ENCODE measurements at places on chromosomes 4 and X. TPM values are rescaled to one million over a fixed set of nuclear protein-coding genes. Genes with fewer than 3 reads are reported as not detected.
A peak's percentile ranks its signal among the peaks of the same experiment; 100 is the strongest.

GRCh38 chr4:19135895-19136633 lies 1114.5 kb upstream of the LCORL start:
- DNase-seq, result no peak

- no peak for DNase-seq
These were observed 1.5 kb upstream of the ANXA5 start for GRCh38 chr4:121698236-121698671.

- no peak for DNase-seq
These were observed 359.9 kb downstream of the UNC5C start for GRCh38 chr4:95188701-95189370.

DNA sequence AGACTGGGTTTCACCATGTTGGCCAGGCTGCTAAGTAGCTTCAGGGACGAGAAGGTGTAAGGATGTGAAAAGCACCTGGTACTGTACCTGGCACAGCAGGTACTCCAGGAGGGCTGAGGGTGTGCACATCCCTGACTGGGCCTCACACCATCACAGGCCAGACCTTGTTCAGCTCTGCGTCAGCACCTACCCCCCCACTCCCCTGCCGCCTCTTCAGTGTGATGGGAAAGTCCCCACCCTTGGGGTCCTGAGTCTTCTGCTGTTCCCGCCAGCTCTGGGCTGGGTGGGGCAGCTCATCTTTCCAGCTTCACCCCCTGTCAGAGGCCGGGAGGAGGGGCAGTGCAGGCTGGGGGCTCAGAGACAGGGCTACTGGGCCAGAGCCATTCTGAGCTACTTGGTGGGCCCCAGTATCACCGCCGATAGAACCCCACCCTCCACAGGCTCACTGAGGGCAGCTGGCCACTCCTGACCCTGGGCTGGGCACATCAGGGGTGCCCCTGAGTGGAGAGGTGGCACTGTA lies 6.7 kb upstream of the SH3BP2 start:
- peak; percentile 12 for DNase-seq

The CFI gene
- polyA plus RNA-seq, result 5.4 TPM

GRCh38 chrX:43176686-43177085 lies 398.7 kb upstream of the PPP1R2C start:
- DNase-seq, result no peak

The CHRDL1 gene
- 13.5 TPM for polyA plus RNA-seq

DNA sequence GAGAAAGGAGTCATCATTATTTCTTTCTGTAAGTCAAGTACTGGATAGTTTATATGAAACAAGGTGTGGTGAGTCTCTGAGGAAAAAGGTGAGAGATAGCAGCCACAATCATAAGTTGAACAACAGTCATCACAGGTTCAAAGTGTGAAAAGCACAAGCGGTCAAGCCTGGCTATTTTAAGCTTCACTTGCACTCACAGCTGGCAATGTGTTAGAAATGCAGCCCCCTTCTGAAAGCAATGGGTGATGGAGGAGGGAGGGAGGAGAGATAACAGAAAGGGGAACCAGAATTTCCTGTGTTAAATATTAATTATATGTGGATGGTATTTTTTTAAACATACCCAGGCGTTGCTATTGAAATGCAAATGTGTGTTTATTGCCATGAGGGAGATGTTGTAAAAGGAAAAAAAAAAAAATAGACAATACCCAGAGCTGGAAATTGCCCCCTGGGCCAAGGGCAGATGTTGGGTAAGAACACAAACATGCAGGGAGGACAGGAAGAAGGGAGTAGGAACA lies 26.9 kb upstream of the BMP3 start:
- no peak for DNase-seq

DNA sequence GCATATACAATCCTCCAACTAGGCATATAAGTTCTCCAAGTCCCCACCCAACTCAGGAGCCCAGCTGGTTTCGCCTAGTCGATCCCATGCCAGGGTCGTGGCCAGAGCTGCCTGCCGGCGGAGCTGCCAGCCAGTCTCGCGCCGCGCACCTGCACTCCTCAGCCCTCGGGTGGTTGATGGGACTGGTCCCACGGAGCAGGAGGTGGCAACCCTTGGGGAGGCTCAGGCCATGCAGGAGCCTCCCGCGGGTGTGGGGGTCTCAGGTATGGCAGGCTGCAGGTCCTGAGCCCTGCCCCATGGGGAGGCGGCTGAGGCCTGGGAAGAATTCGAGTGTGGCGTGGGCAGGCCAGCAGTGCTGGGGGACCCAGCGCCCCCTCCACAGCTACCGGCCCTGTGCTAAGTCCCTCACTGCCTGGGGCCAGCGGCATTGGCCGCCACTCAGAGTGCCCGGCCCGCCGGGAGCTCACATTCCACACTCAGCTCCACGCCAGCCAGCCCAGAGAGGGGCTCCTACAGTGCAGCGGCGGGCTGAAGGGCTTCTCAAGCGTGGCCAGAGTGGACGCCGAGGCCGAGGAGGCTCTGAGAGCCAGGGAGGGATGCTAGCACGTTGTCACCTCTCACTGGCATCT lies 1086.4 kb upstream of the PCDH10 start:
- DNase-seq, result no peak

The CENPI gene
- 7.8 TPM for polyA plus RNA-seq

- no peak for DNase-seq
These were observed 91.9 kb downstream of the FAM53A start for GRCh38 chr4:1592068-1592708.

DNA sequence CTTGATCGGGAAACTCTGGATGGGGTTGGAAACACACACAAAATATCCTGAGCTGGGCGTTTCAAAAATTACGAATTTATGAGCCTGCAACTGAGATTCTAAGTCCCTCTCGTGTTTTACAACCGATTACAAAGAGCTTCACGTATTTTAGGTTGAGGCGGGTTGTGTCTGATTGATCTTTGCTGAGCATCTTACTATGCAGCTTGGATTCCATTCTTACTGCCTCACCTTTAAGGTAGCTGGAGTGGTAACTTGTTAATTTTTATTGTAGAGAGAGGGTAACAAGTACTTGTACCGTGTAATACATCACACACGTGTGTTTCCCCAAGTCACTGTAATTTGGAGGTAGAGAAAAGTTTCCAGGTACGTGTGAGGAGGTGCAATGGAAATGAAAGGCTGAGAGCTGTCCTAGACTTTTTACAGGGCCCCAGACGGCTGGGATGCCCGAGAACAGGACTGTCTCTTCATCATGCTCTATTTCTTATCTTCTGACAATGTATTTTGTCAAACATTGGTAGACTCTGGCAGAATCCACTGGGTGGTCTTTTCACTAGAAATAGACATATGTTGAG lies 97.8 kb upstream of the TENM3 start:
- DNase-seq, result no peak

The METTL14 gene
- polyA plus RNA-seq, result 27.7 TPM

DNA sequence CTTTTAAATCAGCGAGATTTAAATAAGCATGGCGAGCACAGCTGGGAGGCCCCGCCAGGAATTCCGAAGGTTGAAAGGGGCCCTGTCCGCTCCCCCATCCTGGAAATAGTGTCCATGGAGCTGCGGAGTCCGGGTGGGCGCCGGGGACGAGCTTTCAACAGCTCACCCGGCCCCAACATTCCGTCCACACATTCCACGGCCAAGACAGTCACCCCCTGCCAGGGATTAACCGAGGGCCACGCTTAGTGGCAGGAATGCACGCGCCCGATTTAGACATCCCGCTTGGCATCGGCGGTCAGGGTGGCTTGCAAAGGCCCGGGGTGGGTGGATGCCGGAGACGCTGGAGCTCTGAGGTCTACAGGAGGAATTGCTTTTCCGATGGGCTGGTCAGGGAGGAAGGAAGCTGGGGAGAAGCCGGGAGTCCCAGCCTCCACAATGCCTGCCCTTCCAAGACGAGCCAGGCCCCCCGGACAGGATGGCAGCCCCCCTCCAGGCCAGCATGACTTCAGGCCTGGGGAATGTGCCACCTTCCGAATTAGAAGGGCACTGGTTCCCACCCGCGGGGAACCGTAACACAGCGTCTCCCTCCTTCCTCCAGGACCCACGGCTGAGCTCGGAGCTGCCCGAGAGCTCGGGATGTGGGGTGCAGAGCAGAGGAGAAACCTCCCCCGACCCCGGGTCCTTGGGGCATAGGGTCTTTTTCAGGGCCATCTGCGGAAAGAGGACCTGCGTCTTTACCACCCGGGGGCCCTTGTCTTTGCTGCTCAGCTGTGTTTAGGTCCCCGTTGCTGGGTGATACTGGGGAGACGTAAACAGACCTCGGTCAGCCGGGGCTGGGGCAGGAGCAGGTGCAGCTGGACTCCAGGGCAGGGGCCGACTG lies 26.9 kb upstream of the PPP2R3B start:
- DNase-seq, result peak; percentile 77

DNA sequence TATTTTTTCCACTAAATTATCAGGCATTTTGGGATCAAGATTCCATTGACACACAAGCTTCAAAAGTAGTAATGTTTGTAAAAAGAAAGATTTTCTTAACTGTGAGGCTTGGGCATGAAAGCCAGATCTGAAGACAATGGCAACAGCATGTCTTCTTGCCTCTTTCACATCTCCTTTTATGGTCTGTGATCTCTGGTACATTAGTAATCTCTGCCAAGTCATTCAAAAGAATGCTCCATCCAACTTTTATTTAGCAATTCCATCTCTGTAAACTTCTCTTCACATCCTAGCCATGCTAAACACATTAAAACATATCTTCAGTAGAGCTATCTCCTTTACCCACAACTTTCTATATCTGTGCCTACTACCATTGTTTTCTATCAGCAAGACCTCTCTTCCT lies 465.4 kb downstream of the FAT4 start:
- DNase-seq, result no peak

DNA sequence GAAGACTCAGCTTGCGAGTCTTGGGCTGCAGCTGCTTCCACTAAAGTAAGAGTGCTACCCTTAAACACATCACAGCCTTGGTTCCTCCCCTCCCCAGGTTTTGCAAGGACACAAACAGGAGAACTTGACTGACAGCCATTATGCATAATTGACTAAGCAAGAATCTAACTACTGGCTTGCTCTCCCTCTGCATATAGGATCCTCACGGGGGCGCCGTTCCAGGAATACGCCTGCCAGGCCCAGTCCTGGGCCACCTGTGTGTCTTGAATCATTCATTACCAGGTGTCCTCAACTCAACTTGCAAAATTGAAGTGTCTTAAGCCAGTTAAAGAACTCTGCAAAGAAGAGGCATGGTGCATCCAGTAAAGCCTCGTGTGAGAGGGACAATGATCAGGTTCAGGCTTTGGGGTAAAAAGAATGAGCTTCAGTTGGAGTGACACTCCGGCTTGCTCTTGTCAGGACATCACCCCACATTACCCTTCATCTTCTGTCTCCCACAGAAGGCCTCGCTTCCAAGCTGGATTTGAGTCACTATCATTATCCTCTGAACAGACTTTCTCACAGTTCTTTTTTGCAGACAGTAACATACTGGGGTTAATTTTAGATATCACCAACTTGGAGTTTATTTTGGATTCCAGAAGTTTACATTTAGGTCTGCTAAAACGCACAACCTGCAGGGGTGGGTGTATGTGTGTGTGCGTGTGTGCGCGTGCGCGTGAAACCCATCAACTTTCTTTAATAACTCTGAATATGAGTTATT lies 273.5 kb upstream of the HS3ST1 start:
- DNase-seq, result no peak

- DNase-seq, result no peak
These were observed 258.6 kb upstream of the ARSJ start for GRCh38 chr4:114237997-114238396.

DNA sequence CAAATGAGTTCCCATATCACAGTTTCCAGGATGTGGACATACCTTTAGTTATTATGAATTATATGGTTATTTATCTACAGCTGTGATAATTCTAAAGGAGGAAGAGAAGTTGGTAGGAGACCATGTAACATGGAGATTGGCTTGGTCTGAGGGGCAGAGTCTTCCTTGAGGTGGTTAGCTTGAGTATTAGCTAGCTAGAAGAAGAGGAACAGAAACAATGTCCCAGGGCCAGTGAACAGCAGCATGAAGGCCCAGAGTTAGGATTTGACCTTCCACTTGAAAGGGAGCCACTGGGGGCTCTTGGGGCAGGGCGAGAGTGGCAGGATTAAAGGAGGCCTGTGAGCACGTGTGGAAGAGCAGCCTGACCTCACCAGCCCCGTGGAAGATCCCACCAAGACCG lies 5.6 kb upstream of the JAKMIP1 start:
- no peak for DNase-seq

DNA sequence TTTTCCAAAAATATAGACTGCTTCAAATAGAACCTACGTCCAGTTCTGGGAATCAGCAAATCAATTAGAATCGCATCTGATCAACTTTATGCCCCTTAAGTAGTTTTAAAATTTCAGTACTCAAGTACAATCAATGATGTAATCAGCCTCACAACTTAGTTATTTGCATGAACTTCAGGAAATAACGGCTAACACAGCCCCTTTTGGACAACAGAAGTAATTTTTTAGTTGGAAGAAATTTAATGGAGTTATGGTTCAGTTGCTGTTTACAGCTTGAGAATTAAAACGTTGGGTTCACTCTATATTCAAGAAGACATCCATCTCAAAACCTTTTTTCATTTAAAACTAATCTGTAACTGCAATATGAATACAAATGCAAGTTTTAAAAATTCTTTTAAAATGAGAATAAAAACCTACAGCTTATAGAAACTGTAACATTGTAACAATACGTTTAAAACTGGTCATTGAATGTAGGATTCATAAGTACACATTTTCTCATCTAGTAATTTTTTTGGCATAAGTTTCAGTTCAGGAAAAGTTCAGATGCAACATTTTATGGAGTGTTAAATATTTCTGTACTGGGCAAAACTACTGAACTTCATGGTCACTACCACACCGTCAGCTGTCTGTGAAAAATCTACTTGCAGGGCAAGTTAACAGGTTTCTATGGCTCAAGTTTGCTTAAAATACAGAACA lies 956 bp downstream of the TAPT1 start:
- DNase-seq, result peak; percentile 34

GRCh38 chrX:119790977-119791436 lies 423 bp downstream of the RPL39 start:
- DNase-seq, result peak; percentile 20

DNA sequence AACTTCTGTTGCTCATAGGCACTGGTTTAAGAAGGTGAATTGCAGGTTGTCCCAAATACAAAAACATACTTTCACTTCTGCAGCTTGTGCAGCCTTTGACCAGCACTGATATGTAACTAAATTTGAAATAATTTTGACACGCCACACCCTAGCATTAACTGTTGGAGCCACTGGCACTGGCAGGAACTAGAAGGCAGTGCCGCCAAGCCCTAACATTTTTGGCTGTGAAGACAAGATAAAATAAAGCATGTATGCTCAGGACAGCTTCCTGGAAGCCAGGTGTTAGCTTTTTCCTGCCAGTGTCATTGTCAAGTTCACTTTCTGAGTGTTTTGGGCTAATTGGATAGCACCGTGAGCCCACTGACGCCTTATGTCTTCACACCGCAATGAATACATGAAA lies 65.3 kb upstream of the FBXW7 start:
- no peak for DNase-seq

The C4orf54 gene
- polyA plus RNA-seq, result 54.8 TPM

DNA sequence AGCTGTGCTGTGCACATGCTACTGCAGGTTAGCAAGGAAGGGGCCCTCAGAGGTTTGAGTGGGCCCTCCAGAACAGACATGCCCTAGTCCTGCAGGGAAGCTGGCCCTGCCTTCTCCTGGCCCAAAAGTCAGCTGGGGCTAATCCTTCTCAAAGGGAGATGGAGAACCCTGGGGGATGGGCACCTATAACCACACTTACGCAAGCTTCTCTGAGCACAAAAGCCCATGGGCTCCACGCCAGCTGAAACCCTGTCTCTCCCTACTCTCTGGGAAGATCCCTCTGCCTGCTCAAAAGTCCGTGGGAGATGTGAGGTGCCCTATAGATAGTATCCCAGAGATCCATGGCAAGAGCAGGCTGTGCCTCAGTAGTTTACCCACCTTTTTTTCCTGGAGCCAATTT lies 58.9 kb upstream of the DKK2 start:
- no peak for DNase-seq

The FHDC1 gene
- 8.0 TPM for polyA plus RNA-seq

GRCh38 chr4:45663003-45663402 lies 460.9 kb downstream of the GABRG1 start:
- DNase-seq, result peak; percentile 83

GRCh38 chr4:161132715-161133425 lies 1030.9 kb downstream of the FSTL5 start:
- DNase-seq, result no peak

Measured in muscle of back (tissue), 13 donors.